Stimulated activated CD4-positive, alpha-beta T cell treated with anti-CD3 and anti-CD28 coated beads, Interleukin-15, amount 100 ng/mL, for 1 hour (primary cell): ENCODE measurements at places on chromosomes 1 and 21.

DNA sequence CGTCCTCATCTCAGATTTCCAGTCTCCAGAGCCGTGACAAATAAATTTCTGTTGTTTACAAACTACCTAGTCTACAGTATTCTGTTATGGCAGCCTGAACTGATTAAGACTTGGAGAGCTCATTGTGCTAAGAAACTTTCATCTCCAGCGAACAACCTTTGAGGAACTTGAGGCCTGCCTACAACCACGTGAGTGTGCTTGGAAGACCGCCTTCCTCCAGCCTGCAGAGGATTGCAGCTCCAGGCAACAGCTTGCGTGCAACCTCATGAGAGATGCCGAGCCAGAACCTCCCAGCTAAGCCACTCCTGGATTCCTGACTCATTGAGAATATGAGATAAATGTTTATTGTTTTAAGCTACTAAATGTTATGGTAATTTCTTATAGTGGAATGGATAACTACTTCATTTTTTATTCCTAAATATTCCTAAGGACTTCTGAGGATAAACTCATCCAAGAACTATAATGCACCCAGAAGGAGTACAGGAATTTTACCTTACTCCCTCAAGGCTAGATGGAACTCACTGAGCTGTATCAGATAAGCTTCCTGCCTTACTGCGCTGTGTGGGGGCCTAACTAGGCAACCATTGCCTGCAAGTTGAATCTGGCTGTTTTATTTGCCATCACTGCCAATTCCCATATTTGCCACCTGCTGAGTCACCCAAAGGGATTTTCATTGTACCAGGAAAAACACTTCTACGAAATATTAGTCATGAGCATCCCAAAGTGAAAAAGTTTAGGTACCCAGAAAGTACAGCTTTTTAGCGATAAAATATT, 17.6 kb downstream of the FAM177B start:
- no peak for DNase-seq

GRCh38 chr21:31647650-31648049, 11.8 kb upstream of the SOD1 start:
- no peak for DNase-seq

DNA sequence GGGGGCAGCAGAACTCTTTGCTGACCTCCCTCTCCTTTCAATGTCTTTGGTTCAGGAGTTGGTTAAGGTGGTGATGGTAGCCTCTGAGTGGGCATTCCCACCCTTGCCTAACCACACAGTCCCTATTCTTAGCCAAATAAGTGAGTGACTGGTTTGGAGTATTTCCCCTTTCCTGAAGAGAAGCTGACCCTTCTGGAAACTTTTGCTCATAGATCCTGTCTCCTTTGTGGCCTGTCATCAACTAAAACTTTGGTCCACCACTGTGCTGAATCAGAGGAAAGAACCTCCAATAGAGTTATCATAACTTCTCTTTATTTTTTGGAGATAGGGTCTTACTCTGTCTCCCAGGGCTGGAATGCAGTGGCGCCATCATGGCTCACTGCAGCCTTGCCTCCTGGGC, 31.1 kb downstream of the C1orf21 start:
- no peak for DNase-seq

DNA sequence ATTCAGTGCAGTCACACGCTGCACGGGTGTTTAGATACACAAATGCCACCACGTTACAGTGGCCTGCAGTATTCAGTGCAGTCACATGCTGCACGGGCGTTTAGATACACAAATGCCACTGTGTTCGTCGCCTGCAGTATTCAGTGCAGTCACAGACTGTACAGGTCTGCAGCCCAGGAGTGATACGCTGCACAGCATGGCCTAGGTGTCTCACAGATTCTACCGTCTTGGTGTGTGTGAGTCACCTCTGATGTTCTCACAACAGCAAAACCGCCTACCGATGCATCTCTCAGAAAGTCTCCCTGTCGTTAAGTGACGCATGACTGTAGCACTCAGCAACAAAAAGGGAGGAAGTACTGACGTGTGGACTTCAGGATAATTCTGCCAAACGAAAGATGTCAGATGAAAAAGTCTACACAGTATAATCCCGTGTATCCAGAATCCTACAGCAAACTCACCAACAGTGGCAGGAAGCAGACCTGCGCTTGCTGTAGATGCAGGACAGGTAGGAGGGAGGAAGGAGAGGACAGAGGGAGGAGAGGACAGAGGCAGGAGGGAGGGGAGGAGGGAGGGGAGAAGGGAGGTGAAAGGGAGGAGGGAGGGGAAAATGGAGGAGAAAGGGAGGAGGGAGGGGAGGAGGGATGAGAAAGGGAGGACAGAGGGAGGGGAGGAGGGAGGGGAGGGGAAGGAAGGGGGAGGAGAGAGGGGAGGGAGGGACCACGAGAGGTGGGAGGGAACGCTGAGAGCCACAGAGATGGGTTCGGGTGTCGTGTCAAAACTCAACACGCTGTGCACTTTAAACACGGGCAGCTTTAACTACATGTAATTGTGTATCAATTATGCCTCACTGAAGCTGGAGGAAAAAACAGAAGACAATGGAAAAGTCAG, 36.3 kb upstream of the PCBP3 start:
- peak; percentile 31 for DNase-seq

- no peak for DNase-seq
Measured at GRCh38 chr1:200435200-200435780, 25.5 kb upstream of the ZNF281 start.

DNA sequence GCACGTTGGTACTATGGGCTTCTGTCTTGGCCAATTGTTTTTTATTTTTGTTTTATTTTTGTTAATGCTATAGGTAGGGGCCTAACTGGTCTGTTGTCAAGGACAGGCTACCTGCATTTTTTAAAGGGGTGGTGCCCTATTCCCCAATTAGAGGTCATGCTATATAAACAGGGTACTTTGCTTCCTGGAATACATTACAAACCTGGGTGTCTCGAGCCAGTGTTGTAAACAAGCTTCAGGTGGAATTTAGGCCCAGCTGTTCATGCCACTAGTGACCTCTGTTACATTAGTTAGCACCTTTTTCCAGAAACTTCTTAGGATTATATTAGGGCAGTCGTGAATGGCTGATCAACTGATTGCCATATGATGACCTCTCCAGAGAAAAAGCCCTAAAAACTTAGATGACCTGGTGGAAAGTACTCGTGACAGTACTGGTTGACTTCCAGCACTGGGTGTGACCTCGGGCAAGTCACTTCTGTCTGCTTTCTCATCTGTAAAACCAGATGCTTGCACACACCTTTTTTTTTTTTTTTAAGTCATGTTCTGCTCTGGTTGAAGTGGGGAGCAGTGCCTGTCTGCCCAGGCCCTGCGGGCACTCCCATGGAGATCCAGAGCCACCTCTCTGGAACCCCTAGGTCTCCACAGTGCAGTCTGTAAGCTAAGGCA, 46.5 kb downstream of the ELK4 start:
- DNase-seq, result no peak

DNA sequence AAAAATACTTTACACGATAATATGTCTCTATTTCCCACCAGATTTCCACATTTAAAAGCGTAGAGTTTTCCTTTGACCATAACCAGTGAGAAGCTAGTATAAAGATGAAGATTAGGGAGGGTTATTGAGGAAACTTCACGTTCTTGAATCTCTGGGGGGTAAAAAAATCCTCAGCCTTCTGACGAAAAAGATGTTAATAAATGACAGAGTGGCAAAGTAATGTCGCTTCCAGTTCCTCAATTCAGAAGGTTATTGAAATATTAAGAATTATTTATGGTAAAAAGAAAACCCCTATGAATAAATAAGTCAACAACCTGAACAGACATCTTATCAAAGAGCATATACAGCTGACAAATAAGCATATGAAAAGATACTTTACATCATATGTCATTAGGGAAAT, 241.0 kb downstream of the GPATCH2 start:
- DNase-seq, result no peak

DNA sequence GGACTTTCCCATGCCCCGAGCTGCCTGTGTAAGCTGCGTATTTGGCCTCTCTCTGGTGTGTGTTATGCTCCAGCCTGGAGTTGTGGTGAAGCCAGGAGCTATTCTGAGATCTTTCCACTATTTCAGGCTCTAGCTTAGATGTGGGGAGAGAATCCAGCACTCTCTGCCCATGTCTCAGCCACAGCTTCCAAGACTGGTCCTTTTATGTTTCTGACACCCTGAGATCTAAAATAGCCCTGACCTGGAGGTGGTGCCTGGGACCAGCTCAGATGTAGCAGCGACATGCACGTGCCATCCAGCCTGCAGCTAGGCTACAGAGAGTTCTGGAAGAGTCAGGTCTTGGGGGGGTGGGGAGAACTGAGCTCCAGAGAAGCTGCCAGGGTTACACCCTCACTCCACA, 76.5 kb downstream of the TENT5C start:
- no peak for DNase-seq

GRCh38 chr21:34077888-34078287, 4.5 kb downstream of the MRPS6 start:
- DNase-seq, result no peak

- no peak for DNase-seq
Measured at GRCh38 chr1:150138044-150138443, 11.7 kb upstream of the PLEKHO1 start.

GRCh38 chr1:26530895-26531598, 1.5 kb downstream of the RPS6KA1 start:
- DNase-seq, result no peak

GRCh38 chr1:214329470-214330220, 48.7 kb downstream of the SMYD2 start:
- no peak for DNase-seq

DNA sequence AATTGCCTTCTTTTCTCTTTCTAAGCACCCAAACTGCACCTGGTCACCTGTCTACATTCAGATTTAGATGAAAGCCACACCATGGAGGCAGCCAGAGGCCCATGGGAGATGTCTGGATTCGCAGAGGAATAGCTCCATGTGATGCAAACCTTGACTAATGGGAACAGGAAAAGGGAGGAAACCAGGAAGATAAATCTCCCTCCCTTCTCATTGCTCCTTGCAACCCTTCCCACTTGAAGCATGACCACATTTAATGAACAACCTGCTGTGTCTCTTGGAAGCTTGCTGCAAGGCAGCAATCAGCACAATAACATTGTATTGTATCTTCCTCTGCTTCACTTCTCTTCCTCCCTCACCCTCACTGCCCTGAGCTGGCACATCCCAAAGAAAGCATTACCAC, 42.6 kb upstream of the KLF17 start:
- DNase-seq, result no peak

- no peak for DNase-seq
Measured at GRCh38 chr1:177274687-177275211, 104.0 kb downstream of the BRINP2 start.

DNA sequence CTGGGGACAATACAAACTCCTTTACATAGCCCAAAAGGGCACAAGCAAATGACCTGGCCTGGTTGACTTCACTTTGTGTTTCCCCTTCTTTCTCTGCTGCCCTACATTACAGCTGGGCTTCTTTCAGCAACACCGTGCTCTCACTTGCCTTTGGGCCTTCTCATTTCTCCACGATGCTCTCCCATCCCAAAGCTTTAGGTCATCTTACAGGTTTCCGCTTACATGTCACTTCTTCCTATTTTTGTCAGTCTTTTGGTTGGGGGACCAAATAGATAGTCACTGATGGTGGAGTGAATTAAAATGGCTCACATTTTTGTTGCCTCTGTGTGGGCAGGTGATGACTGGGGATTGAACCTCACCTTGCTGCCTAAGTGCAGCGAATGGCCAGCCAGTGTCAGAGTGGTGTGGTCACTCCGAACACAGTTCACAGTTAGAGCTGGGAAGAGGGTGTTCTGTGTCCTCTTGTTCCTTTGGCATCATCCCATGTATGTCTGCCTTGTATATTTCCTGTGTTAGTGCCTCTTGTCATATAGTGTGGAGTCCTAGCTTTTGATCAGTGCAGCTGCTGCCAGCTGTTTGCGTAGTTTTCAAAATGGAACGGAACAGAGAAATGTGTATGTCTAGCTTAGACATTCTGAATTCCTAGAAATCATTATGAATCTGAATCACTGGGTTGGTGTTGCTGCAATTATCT, 134.8 kb downstream of the NOS1AP start:
- DNase-seq, result no peak

DNA sequence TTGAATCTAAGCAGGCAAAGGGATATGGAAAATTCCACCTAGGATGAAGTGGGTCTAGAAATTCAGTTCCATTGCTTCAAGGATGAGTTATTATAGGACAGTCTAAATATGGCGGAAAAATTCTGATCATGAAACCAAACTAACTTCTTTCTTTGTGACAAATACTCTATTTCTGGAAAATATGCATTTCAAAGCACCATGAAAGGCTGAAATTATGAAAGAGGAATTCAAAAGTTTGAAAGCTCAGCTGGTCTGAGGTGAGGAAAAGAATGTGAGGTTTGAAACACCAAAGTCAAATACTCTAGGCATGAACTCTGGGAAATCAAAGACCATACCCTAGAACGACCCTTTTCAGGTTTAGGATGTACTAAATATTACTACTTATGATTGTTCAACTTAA, 36.4 kb upstream of the COL11A1 start:
- no peak for DNase-seq

- peak; percentile 18 for DNase-seq
Measured at GRCh38 chr1:230104395-230105244, 37.6 kb downstream of the GALNT2 start.

- peak; percentile 74 for DNase-seq
Measured at GRCh38 chr1:167517535-167518330, 596 bp downstream of the CD247 start.

GRCh38 chr21:15894596-15894995, 164.8 kb downstream of the USP25 start:
- DNase-seq, result no peak

DNA sequence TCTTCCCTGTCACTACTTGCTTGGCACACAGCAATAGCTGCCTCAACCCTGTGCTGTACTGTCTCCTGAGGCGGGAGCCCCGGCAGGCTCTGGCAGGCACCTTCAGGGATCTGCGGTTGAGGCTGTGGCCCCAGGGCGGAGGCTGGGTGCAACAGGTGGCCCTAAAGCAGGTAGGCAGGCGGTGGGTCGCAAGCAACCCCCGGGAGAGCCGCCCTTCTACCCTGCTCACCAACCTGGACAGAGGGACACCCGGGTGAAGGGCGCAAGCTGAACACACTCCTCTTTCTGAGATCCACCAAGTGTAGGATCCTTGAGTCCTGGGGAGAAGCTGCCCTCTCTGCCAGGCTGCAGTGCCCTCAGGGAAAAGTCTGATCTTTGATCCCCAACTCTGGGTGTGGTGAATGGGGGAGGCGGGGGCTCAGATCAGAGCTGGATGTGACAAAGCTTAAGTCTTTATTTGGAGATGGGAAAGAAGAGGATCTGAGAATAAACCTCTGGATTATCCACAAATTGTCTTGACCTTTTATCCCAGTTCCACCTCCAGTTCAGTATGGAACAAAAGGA, 1.2 kb downstream of the RXFP4 start:
- DNase-seq, result no peak

DNA sequence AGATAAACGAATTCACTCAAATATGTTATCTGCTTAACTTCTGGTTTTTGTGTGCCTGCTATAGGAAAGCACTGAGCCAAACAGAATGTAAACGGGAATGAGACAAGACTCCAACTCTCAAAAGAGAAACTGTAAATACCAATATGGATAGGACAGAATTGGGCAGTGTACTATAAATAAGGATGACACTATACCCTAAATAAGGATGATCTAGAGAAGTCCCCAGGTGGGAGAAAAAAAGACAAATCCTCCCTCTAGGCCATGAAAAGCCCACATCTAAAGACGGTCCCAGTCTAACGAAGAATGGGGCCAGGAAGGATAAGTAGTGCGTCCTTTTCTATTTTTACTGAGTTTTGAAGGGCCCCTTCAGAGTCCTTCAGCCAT, 1.5 kb upstream of the GABPB2 start:
- no peak for DNase-seq

GRCh38 chr1:26961826-26962225, 1.6 kb upstream of the KDF1 start:
- no peak for DNase-seq

- DNase-seq, result peak; percentile 45
Measured at GRCh38 chr1:18951818-18952391, 4.6 kb downstream of the IFFO2 start.
